ENCODE measurements at places on chromosomes 2 and 18. TPM values are rescaled to one million over a fixed set of nuclear protein-coding genes. Genes with fewer than 3 reads are reported as not detected.

VIT gene
- total RNA-seq: 0.36 TPM

MDH1B gene
- total RNA-seq: 0.32 TPM

IRS1 gene
- 17.3 TPM for total RNA-seq

OTX1 gene
- total RNA-seq: not detected

FOXD4L1 gene
- total RNA-seq: not detected

KATNAL2 gene
- 0.32 TPM for total RNA-seq

MCFD2 gene
- total RNA-seq: 146 TPM

GAL3ST2 gene
- total RNA-seq: not detected

CREB1 gene
- total RNA-seq: 49.9 TPM

AFF3 gene
- total RNA-seq: 0.32 TPM

IL18R1 gene
- 4.5 TPM for total RNA-seq

TOGARAM2 gene
- total RNA-seq: not detected

ST3GAL5 gene
- total RNA-seq: 32.1 TPM

RUFY4 gene
- total RNA-seq: not detected

TFPI gene
- 850 TPM for total RNA-seq

KCNS3 gene
- 7.6 TPM for total RNA-seq

SCYGR4 gene
- not detected for total RNA-seq

ARHGAP25 gene
- total RNA-seq: 4.3 TPM

ALPG gene
- not detected for total RNA-seq

SERPINB11 gene
- total RNA-seq: not detected

RNF152 gene
- total RNA-seq: 4.4 TPM

TGFBRAP1 gene
- total RNA-seq: 9.2 TPM

GALNT3 gene
- not detected for total RNA-seq

C2orf66 gene
- total RNA-seq: not detected

DCDC2C gene
- total RNA-seq: not detected

PDCD1 gene
- total RNA-seq: not detected

TWSG1 gene
- total RNA-seq: 69.8 TPM

PSME4 gene
- total RNA-seq: 14.8 TPM

CRYBA2 gene
- not detected for total RNA-seq

DARS1 gene
- 83.6 TPM for total RNA-seq

CHPF gene
- total RNA-seq: 214 TPM

ANKRD62 gene
- not detected for total RNA-seq

LIMS4 gene
- total RNA-seq: 15.1 TPM

SGPP2 gene
- not detected for total RNA-seq

UPP2 gene
- total RNA-seq: not detected

All from cardiac atrium fibroblast (primary cell).